ENCODE measurements at places on chromosomes 11 and 22. TPM values are rescaled to one million over a fixed set of nuclear protein-coding genes. Genes with fewer than 3 reads are reported as not detected.

The NRXN2 gene
- total RNA-seq: not detected

GRCh38 chr11:45151362-45151982, 5.0 kb downstream of the PRDM11 start:
- DNase-seq: no peak

The KRTAP5-9 gene
- total RNA-seq: not detected

DNA sequence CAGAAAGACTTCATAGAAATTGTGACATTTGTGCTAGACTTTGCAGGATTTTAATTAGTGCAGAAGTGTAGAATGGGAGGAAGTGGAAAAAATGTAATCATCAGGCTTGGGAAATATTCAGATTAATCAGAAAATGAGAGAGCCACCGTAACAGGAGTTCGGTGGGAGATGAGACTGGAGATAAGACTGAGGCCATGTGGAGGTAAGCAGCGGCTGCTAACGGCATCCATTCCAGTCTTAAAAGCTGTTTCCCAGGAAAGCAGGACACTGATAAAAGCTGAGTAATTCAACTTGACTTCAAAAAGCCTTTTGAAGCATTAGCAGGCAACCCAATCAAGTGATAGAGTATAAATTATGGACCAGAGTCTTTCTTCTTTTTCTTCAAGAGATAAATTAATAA, 369.9 kb downstream of the LUZP2 start:
- DNase-seq: no peak

- no peak for DNase-seq
Measured at GRCh38 chr22:27327497-27327896, 474.1 kb downstream of the MN1 start.

- no peak for DNase-seq
Measured at GRCh38 chr11:89493431-89493830, 2.3 kb upstream of the NOX4 start.

GRCh38 chr11:92638678-92639077, 330.8 kb upstream of the MTNR1B start:
- no peak for DNase-seq

The PGM2L1 gene
- 7.8 TPM for total RNA-seq

The APOA5 gene
- total RNA-seq: not detected

- no peak for DNase-seq
Measured at GRCh38 chr11:8277691-8278090, 14.0 kb upstream of the LMO1 start.

DNA sequence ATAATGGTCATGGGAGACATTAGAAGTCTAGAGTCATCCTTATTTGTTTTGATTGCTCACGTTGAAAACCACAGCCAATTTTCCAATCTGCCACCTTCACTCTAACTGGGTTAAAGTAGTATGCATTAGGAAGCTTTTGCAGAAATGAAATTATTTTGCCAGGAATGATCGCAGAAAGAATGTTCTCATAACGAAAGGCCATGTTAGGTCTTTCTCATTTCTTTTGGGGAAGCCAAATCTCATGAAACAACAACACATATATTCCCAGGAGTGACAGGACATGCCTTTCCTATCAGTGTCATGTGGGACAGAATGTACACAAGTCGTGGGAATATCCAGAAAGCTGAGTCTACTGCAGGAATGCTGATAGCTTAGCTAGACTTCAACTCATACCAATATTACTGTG, 386.3 kb downstream of the AASDHPPT start:
- no peak for DNase-seq

DNA sequence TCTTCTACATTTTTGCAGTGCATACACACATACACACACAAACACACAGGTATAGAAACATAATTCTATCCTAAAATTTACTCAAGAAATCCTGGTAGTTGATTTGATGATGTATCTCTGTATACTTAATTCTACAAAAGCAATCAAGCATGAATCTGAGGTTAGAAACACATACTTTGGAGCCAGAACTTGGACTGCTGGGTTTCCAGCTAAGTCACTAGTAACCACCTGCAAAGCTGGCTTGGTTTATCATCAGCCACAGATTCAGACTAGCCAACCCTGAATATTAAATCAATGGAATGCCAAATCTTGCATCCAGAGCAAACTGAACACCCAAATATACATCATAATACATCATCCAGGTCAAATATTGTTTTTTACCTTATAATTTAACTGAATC, 24.8 kb upstream of the POU2AF2 start:
- DNase-seq: no peak

The GPR137 gene
- total RNA-seq: 72.8 TPM

The PKNOX2 gene
- not detected for total RNA-seq

DNA sequence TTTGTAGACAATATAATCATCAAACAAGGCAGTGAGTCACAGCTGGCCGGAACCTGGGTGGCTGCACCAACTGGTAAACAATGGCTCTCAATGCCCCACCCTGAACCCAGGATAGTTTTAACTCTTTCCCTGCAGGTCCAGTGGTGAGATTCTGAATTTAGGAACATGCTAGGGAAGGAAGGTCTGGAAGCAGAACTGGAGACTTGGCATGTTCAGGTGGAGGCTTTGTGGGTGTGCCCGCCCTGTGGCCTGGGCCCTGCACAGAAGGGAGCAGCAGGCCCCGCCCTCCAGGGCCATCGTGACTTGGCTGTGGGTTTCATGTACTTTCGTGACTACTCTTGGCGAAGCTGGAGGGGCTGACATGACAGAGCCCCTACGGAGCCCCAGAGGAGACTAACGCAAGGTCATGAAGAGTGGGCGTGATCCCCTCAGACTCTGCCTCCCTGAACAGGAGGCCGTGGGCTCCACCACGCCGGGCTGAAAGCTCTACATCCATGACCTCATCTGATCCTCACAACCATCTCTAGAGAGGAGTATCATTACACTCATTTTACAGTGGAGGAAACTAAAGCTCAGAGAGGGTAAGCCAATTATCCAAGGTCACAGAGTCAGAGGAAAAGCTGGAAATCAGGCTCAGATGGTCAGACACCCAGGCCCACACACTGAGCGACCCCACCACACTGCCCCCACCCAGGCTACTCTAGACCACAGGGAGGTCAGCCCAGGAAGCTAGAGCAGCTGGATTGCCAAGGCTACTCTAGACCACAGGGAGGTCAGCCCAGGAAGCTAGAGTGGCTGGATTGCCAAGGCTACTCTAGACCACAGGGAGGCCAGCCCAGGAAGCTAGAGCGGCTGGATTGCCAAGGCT, 27.3 kb downstream of the MAFF start:
- peak; percentile 88 for DNase-seq

GRCh38 chr11:44568331-44568657, 2.8 kb downstream of the CD82 start:
- no peak for DNase-seq

The SCT gene
- not detected for total RNA-seq
